Stimulated activated CD4-positive, alpha-beta T cell treated with anti-CD3 and anti-CD28 coated beads, Interleukin-15, amount 100 ng/mL, for 1 hour (primary cell): ENCODE measurements at places on chromosomes 1 and 21.

DNA sequence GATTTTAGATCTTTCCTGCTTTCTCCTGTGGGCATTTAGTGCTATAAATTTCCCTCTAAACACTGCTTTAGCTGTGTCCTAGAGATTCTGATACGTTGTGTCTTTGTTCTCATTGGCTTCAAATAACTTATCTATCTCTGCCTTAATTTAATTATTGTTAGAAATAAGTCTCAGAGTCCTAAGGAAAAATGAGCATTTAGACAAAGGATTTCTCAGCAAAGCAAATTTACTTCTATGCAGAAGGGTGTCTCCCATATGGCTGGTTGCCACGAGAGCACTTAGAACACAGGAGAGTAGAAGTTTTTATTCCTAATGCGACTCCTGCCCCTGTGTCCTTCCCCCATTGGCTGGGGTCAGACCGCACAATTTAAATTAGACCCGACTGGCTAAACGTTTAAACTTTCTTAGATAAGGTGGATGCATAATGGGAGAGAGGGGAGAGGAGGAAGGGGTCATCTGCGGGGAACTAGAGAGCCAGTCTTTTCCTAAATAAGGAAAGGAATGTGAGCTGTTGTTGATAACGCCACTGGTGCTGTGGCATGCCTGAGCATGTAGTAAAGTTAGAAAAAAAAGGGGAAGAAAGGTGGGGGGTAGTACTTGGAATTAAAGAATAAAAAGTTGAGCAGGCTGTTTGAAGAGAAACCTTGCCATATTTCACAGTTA, 170.2 kb downstream of the DYRK1A start:
- DNase-seq: no peak

GRCh38 chr1:228748431-228748830, 13.2 kb downstream of the RHOU start:
- no peak for DNase-seq

GRCh38 chr1:41215623-41216022, 26.5 kb downstream of the SCMH1 start:
- no peak for DNase-seq

GRCh38 chr1:45490121-45490625, 790 bp downstream of the TESK2 start:
- DNase-seq: no peak

GRCh38 chr1:221712776-221713431, 29.0 kb downstream of the DUSP10 start:
- DNase-seq: peak; percentile 46

DNA sequence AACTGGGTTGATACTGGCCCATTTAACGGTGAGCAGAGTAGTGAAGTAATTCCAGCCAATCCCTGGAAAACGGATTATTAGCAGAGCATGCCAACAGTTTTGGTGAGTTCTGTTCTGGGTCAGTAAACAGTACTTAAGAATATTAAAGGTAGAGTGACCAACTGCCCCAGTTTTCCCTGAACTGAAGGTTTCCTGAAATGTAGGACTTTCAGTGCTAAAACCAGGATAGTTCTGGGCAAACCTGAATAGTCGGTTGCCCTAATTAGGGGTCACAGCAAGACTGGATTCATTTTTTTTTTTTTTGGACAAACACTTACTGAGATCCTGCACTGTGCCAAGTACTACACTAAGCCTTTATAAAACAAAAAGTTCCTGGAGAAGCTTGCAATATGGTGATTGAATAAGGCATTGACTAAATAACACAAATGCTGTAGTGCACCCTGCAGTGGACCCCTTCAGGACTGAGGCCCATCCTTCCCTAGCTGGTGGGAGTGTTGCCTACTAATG, 75.9 kb downstream of the KCNK1 start:
- DNase-seq: no peak

- no peak for DNase-seq
Measured at GRCh38 chr1:54289712-54290233, 89.8 kb downstream of the MRPL37 start.

GRCh38 chr1:10514490-10515235, 39.9 kb downstream of the PEX14 start:
- DNase-seq: no peak

DNA sequence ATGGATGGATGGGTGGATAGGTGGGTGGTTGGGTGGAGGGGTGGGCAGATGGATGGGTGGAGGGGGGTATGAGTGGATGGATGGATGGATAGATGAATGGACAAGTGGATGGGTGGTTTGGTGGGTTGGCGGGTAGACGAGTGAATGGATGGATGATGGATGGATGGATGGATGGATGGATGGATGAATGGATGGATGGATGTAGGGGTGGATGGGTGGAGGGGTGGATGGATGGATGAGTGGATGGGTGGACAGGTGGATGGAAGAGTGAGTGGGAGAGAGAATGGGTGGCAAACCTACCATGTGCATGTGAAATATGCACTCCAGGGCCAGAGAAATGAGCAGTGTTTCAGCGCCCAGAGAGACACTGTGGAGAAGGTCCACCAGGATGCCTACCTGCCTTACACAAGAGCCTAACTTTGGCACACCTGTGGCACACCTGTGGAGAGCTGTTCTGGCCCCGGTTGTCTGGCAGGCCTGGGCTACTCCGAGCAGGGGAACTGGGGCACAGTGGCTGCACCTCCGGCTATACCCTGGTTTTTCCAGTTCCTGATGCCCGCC, 12.8 kb downstream of the EPHA2 start:
- DNase-seq: no peak

DNA sequence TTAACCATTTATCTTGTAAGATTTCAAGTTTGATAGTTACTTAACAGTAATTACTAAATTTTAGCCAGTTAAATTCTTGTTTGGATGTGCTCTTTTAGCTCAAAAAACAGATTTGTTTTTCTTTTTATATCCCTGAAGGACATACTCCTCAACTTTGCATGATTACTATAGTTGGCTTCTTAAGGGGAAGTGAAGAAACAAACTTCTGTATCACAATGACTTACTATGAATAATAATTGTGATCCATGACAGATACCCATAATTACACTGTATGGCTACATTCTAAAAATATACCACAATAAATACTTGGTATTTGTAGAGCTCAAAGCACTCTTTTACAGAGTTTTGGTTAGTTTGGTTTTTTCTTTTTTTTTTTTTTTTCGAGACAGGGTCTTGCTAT, 55.8 kb downstream of the IARS2 start:
- DNase-seq: no peak

GRCh38 chr1:77925518-77925917, 37.1 kb downstream of the NEXN start:
- no peak for DNase-seq

DNA sequence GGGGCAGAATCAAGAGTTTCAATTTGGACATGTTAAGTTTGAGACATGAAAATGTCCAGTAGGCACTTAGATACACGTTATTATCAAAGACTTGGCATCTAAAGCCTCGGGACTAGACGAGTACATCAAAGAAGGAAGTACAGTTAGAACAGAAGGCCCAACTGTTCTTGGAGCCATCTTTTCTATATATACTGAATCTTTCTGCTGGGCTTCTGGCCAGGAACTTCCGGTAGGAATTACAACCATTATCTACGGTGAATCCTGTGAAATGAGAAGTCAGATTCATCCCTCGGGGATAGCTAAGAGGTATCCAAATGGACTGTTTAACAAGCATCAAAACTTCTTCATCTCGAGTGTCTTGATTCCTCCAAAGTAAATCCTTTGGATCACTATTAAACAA, 34.4 kb upstream of the NRDC start:
- DNase-seq: no peak

DNA sequence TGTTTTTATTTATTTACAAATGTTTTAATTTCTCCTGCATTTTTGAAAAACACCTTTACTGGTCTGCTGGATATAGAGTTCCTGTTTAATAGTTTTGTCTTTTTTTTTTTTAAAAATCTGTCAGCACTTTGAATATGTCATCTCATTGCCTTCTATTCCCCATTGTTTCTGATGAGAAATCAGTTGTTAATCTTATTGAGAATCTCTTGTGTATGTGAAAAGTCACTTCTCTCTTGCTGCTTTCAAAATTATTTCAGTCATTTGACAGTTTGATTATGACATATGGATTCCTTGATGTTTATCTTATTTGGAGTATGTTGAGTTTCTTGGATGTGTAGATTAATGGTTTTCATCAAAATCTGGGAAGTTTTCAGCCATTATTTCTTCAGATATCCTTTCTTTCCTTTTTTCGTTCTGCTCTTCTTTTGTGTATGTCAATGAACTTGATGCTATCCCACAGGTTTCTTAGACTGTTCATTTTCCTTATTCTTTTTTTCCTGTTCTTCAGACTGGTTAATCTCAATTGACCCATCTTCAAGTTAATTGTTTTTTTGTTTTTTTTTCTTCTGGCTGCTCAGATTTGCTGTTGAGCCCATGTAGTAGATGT, 51.2 kb upstream of the CCDC190 start:
- no peak for DNase-seq

- DNase-seq: no peak
Measured at GRCh38 chr1:33047839-33048305, 11.2 kb upstream of the AK2 start.

DNA sequence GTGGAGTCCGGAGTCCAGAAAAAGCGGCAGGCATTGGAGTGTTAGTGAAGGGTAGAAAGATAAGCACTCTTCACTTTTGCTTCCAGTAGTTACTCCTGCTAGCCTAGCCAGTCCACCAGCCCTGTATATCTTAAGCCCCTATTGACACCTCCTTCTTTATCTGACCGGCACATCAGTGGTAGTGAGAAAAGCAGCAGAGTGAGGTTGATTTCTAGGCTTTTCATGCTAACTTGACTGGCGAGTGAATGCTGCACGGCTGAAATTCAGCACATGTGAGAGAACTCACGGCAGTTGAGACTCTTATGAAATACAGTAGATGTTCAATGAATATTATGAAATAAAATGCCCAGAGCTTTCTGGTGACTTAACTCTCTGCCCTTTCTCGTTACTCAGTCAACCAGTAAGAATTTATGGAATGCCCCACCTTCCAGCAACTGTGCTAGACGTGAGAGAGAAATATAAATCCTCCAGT, 128.2 kb downstream of the CACHD1 start:
- no peak for DNase-seq

DNA sequence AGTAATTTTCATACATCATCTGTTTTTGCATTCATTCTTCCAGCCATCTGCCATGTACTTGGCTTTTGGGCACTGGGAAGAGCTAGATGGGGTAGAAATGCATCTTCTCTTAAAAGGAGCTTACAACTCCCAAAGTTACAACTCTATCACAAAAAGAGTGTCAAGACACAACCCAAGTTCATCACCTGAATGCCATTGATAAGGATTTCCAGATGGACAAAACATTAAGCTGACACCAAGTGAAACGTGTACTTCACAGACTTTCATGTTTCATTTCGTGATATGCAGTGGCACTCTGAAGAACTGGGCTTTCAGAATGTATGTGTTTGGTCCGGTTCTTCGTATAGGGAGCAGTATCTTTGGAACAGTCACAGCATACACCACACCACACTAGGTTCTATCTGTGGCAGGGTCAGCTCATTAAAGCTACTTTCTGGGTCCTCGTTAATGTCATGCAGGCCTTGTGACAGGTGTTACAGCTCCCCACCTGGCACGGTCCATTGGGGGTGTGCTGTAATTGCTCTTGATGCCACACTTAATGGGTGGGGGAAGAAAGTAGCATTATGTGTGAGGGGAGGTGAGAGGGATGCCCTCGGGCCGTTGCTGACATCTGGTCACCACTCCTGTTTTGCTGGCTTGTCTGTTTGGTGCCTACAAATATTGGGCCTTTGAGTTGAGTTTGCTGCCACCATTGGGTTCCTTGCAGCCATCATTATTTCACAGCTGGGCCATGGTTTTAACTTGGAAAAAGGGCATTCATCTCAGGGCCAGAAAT, 164.9 kb downstream of the NFIA start:
- DNase-seq: no peak
